ENCODE measurements at places on chromosomes 12 and 14.
A peak's percentile ranks its signal among the peaks of the same experiment; 100 is the strongest.

DNA sequence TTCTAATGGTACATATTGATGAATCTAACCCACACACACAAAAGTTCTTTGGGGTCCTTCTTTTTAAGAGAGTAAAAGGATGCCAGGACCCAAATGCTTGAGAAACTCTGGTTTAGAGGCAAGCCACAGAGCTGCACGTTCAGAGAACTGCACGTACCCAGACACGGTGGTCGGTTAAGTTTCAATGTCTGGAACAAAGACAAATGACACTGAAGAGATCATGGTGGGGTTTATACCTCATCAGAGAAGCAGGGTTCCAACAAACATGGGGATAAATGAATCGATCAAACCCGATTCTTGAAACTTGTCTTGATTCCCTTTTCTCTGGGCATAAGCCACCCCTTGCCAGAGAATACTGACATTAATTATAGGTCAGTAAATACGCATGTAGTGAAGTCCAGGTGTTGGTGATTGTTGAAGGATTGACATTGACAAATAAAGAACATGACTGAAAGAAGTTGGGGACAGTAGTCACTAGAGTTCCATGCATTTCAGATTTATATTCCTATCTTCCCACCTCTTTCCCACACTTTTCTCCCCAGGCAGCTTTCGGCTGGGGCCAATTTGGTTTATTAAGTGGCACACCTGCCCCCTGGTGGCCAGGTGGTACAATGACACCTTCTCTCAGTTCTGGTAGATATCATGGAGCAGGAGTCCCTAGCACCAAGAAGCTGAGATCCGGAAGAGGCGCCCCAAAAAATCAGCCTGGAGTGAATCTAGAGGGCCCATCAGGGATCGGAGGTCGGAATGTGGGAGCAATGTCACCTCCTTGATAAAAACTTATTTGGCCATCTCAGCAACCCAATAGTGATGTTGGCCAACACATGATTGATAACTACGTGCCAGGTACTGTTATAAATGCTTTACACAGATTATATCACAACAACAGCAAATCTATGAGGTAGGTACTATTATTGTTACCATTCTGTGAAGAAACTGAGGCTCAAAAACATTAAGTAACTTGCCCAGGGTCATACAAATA, 17.8 kb upstream of the HDAC7 start:
- peak; percentile 79 for DNase-seq

GRCh38 chr12:62401631-62402030, 65.0 kb upstream of the MON2 start:
- no peak for DNase-seq

DNA sequence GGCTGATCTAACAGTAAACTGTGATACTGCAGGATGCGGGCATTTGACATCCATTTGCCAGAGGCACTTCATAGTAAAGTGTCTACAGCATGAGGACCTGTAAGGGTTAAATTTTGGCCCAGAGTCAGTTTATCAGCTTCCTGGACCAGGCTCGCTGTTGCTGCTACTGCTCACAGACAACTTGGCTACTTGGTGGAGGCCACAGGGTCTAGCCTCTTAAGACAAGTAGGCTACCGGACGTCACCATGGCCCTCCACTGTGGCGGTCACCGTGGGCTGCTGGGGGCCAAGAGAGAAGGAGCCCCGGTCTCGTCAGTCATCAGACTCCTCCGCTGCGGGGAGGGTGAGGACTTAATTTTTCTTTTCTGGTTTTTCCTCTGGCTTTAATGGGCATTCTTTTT, 117.3 kb upstream of the PZP start:
- no peak for DNase-seq

DNA sequence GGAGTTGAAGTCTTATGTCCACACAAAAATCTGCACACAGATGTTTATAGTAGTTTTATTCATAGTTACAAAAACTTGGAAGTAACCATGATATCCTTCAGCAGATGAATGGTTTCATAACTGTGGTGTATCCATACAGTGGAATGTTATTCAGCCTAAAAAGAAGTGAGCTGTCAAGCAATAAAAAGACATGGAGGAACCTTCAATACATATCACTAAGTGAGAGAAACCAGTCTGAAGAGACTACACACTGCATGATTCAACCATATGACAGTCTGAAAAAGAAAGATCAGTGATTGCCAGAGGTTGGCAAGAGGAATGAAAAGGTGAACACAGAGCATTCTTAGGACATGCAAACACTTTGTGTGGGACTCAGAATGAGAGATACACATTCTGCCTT, 18.6 kb upstream of the IFNG start:
- DNase-seq, result peak; percentile 7

GRCh38 chr14:73995977-73996378, 23.1 kb downstream of the ENTPD5 start:
- no peak for DNase-seq

DNA sequence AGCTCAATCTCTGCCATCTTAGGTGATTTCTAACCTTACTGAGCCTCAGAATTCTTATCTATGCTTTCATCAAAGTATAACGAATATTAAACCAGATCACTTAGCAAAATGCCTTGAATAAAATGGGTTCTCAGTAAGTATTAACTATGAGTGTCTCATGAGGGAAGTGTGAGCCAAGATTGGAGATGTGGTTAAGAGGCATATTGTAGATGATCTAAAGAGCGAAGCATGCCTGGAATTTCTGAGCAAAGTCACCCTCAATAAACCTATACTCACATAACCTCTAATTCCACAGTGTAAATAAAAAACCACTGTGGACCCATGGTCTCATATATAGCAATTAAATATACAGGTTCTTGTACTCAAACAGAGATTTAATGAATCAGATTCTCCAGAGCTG, 193.1 kb upstream of the FSCB start:
- peak; percentile 10 for DNase-seq

DNA sequence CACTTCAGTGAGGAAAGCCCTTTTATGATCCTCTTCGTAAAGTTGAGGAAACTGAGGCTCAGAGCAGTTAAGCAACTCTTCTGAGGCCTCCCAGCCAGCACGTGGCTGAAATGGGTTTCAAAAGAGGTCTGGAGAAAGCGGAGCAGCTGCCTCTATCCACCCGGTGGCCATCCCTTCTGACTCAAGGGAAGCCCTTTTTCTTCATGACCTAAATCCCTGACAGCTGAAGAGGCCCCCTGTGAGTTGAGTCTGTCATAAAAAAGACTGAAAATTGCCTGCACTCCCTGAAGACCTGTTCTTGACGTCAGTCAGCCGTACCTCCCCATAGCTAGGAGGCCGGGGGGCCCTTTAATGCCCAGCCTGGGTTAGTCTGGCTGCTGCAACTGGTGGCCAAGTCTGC, 10.7 kb downstream of the CMKLR1 start:
- no peak for DNase-seq

DNA sequence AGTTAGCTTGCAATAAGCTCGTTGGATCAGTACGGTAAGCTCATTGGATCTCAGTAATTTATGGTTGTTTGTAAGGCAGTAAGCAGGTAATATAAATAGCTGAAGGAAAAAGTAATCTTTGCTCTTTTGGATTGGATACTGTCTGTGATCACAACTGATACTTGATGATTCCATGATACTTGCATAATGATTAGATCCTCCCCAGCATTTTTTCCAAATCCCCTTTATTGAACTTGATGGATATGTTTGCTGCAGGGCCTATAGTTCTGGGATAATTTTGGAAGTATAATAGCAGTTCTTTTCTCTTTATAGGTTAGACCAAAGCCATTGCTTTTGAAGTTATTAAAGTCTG, 5.2 kb downstream of the MDM2 start:
- DNase-seq, result no peak

GRCh38 chr12:94180558-94181296, 32.4 kb downstream of the PLXNC1 start:
- DNase-seq, result no peak

DNA sequence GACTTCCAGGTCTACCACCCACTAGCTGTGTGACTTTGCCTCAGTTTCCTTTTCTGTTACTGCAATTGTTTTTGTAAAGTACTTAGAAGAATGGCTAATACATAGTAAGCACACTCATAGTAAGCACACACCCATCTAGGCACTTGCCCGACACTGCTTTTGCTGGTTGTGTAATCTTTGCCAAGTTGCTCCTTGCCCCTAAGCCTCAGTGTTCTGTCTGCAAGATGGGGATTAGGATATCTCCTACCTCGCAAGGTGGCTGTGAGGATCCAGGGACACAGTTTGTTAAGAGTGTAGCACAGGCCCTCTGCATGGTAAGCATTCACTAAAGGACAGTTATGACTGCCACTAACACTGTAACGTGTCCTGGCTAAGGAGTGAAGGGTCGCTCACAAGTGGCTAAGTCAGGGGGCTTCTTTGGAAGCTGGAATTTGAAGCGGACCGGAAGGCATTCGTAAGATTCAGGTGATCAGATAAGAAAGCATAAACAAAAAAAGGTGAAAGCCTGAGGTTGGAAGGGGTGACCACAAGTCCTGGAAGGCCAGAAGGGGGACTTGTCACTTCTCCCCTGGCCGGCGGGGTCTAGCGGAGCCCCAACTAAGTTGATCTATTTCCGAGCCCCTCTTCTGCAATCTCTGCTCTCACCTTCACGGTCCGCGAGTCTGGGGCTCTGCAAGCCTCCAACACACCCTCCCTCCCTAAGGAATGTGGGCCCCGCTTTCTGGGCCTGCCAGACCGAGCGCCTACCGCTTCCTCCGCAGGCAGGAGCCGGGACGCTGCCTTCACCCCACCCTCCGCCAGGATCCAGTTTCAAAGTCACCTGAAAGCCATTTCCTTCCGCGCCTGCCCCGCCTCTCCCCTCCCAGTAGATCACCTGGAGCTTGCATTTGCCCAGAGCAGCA, 1.5 kb upstream of the PLEKHG3 start:
- DNase-seq, result no peak

GRCh38 chr12:130394906-130395305, 57.2 kb downstream of the PIWIL1 start:
- no peak for DNase-seq

GRCh38 chr14:24710403-24711112, 76.6 kb upstream of the GZMB start:
- DNase-seq, result peak; percentile 78

DNA sequence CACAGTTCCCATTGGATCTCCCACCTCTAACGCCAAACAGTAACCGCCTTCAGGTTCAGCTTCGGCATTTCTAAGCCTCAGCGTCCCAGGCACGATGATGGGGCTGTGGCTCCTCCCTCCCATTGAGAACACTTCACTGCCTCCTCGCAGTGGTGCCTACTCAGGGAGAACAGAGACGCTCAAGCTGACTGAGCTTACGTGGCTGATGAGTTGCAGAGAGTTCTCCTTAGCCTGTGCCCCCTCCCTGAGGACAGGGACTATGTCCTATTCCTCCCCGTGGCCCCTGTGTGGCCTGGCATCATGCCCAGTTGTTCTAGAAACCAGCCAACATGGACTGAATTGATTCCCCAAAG, 87.0 kb downstream of the ITPK1 start:
- DNase-seq, result no peak

GRCh38 chr14:61498811-61499210, 177.4 kb downstream of the PRKCH start:
- DNase-seq, result peak; percentile 85

DNA sequence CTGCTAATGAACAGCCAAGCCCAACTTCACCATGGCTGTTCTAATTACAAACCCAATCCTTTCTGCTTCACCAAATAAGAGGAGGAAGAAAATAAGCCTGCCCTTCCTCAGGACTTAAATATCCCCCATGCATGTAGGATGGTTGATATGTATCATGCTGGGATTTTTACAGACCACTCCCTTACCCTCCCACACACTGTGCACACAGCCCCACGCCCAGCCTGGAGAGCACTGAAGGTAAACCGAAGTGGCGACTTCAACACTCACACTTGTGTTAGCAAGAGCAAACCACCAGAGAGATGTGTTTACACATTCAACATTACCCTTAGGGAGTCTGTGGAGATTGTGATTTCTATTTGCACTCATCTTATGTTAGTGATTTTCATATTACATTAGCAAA, 241.2 kb downstream of the EGLN3 start:
- DNase-seq, result no peak

DNA sequence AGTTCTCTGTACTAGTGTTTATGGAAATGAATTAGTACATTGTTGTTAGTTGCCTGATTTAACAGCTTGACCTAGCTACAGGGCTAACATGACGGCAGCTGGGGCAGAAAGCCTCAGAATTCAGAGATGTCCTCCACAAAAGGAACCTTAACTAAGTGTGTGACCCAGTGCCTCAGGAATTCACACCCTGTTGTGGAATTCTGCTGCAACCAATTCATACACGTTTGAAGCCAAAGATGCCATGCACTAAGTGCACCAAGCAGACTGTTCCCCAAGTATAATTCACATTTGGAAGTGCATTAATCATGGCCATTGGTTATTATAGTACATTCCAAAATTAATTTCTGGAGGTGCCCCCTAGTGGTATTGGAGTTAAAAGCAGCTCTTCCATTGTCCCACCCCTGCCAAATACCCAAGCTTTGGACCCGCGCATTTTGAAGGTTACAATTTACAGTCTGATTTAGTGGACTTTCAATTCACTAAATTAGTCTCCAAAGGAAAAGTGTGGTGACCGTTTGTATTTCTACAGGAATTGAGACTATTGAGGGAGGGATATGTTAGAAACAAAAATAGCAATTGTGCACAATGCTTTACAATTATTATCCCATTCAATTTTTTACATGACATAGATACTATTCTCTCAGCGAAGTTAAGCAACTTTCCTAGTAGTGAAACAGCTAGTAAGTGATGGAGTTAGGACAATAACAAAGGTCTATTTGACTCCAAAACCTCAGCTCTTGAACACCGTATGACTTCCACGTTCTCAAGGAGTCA, 85.9 kb downstream of the PAX9 start:
- peak; percentile 16 for DNase-seq

- DNase-seq, result peak; percentile 86
Measured at GRCh38 chr14:76919431-76920330, 93.5 kb downstream of the LRRC74A start.

- no peak for DNase-seq
Measured at GRCh38 chr14:64604001-64604400, 54.2 kb downstream of the PPP1R36 start.

DNA sequence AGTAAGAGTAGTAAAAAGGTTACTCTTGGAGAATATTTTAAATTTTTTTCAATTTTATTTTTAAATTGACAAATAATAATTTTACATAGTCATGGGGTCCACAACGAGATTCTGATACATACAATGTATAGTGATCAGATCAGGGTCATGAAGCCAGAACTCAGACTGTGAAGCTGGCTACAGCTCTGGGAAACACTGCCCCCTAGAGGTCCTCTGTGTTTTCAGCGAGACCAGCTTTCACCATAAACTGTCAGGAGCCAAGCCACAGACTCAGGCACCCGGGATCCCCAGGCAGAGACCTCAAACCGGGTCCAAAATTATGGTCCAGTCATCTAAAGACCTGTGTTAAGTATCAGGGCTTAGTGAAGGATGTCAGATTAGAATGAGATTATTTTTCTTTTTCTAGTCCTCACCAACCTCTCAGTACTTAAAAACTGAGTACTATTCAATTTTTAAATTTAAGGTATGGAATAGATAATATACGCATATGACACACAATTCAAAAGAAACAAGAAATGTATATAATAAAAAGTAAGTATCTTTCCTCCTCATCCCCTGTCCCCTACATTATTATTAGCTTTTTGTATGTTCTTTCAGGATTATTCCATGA, 397.1 kb downstream of the MDGA2 start:
- DNase-seq, result peak; percentile 59

DNA sequence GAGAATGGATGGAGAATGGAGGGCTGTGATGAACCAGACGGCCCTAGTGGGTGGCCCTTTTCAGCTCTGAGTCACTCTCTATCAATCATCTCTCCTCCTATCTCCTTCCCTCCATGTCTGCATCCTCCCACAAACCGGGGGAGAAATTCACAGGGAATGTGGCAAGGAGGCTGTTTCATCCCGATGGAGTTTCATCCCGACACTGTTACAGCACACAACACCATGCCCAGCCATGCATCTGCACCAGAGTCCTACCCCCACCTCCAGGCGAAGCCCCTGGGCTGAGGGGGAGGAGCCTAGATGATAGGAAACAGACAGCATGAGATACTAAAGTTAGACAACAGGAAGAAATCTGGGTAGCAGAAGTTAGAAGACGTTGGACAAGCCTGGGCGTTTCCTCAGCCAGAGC, 20.8 kb downstream of the SLC8B1 start:
- DNase-seq, result no peak
